ENCODE measurements at places on chromosomes 4 and X.

GRCh38 chr4:83153417-83153816 lies 38.9 kb upstream of the PLAC8 start:
- no peak for DNase-seq

DNA sequence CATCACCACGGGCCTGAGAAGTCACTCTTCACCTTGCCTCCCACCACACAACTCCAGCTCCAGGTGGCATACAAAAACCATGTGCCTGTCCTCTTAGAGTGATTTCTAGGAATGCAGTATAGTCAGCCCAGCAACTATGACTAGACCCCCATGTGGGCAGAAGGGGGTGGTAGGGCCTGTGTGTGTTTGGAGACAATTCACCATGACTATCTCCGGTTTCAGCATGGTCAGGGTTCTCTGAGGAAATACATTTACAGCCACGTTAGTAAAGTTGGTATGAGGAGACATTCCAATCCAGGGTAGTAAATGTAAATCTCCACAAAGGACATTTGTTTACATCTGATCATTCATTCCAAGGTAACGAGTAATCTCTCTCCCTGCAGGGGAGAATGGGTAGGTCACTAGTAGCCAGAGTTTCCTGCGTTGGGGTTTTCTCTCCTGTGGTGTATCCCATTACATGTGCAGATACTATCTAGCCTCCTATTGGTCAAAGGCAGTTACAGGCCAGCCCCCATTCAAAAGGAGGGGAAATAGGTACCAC lies 4.2 kb upstream of the MTMR1 start:
- DNase-seq, result no peak

- peak; percentile 51 for DNase-seq
Observed at GRCh38 chr4:155353923-155354540, 22.7 kb downstream of the MAP9 start.

- DNase-seq, result peak; percentile 12
Observed at GRCh38 chrX:85244450-85245211, 840 bp downstream of the ZNF711 start.

- no peak for DNase-seq
Observed at GRCh38 chrX:23578079-23578478, 89.2 kb upstream of the PRDX4 start.

- DNase-seq, result no peak
Observed at GRCh38 chrX:153750127-153750774, 13.8 kb upstream of the PLXNB3 start.

GRCh38 chrX:38618180-38618579 lies 56.8 kb downstream of the TSPAN7 start:
- no peak for DNase-seq

DNA sequence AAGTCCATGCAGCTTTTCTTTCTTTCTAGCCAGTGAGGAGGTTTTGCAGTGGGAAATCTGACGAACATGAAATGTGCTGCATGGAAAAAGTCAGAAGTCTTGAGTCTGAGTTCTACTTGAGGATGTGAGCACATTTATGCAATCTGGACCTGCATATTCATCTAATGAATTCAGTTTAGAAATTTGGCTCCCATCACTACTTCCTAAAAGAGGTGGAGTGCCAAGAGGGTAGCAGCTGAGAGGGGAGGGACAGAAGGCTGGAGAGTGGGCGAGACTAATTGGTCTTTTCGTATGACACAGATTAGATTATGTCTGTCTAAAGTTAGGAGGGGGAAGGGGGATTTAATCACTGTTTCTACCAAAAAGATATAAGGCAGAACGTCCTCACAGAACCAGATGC lies 535.9 kb downstream of the IQCM start:
- DNase-seq, result no peak

- no peak for DNase-seq
Observed at GRCh38 chr4:7166981-7167700, 25.2 kb upstream of the SORCS2 start.

- no peak for DNase-seq
Observed at GRCh38 chr4:144666539-144667175, 20.7 kb downstream of the HHIP start.

DNA sequence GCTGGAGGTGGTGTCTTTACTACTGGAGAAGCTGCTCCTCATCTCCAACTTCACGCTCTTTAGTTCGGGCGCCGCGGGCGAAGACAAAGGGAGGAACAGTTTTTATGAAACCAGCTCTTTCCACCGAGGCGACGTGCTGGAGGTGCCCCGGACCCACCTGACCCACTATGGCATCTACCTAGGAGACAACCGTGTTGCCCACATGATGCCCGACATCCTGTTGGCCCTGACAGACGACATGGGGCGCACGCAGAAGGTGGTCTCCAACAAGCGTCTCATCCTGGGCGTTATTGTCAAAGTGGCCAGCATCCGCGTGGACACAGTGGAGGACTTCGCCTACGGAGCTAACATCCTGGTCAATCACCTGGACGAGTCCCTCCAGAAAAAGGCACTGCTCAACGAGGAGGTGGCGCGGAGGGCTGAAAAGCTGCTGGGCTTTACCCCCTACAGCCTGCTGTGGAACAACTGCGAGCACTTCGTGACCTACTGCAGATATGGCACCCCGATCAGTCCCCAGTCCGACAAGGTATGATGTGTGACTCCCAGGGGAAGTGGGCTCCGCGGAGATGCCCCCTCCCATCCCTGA lies 634 bp downstream of the LRAT start:
- no peak for DNase-seq

- DNase-seq, result no peak
Observed at GRCh38 chr4:102736636-102737549, 23.9 kb downstream of the MANBA start.

- no peak for DNase-seq
Observed at GRCh38 chr4:30265716-30266115, 454.5 kb upstream of the PCDH7 start.

DNA sequence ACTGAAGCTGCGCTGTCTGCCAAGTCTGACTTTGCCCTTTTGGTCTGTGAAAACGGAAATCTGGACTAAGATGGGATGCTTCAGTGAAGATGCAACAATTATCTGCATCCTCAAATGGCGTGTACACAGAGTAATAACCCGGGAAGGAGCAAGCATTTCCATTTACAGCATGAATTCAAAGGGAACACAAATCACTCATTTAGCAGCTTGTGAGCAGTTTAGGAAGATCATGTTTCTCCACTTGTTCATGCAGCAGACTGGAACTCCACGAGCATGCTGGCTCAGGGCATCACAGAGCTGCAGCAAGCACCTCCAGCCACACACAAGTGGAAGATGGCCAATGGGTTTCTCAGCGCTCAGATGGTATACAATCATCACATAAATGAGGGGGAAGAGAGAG lies 175.5 kb downstream of the NLGN4X start:
- no peak for DNase-seq

GRCh38 chrX:153869473-153870287 lies 16.3 kb downstream of the L1CAM start:
- no peak for DNase-seq

DNA sequence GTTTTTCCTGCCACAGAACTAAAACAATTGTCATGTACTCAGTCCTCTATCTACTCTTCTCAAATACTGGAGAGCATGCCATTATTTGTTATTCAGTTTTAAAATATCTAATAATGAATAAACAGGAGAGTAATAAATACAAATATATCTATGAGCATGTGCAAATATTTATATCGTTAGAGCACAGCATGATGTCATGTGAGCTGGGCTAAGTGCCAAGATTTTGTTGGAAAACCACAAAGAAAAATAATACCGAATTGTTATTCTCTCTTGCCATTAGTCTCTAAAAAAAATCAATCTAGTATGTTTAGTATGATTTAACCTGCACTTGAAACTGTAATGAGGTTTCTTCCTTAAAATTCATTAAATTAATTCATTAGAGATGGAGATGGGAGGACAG lies 97.3 kb downstream of the DDX60 start:
- no peak for DNase-seq

- peak; percentile 30 for DNase-seq
Observed at GRCh38 chr4:140092094-140092851, 61.7 kb downstream of the MAML3 start.

GRCh38 chr4:45324455-45325417 lies 598.4 kb upstream of the GNPDA2 start:
- DNase-seq, result no peak

- DNase-seq, result no peak
Observed at GRCh38 chr4:168711197-168712140, 214.6 kb downstream of the PALLD start.

GRCh38 chrX:148610328-148610698 lies 109.9 kb downstream of the AFF2 start:
- DNase-seq, result no peak

- DNase-seq, result no peak
Observed at GRCh38 chrX:121128925-121129877, 81.8 kb downstream of the GLUD2 start.

DNA sequence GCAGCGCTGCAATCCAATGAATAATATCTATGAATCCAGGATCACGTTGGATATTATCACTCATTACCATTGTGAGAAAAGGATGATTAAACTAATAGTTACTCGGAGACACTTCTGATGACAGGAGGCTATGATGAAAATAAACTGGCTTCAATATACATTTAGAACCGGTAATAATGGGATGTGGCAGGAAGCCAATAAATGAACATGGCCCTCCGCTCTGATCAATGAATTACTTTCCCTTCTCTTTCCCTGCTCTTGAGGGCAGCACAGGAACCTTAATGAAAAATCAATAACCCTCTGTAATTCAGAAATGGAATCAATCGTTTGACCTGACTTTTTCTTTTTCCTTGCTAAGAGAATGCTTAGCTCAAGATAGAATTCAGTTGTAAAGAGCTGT lies 103.9 kb upstream of the PAQR3 start:
- no peak for DNase-seq

DNA sequence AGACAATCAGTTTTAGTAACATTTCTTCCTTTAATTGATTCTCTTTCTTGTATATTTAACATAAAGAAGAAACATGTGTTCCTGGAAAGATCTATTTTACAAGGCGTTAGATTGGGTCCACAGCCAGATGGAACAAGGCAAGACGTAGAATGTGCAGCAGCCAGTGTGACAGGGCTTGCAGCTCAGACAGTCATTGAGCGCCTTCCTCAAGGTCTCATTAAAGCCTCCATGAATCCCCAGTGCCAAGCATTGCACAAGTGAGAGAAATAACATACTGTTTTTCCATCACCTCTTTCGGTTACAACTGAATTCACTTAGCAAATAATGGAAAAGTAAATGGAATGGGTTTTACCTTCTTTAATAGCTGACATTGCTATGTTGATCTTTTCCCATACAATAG lies 292.5 kb downstream of the USP46 start:
- no peak for DNase-seq

DNA sequence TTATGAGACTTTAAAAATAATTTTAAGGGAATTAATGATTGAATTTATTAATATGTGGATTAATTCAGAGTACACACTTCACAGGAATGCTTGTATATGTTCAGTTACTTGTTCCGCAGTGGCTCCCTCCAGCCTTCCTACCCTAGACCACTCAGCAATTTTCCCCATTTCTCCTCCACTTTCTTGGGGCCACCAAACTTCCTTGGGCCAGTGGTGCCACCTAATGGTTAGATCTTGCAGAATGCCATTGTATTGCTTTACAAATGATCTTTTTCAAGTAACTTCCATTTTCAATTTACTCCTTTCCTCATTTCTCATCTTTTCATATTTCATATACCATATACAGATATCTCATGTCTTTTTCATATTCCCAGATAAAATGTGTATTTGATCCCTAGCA lies 3.6 kb upstream of the RNF175 start:
- DNase-seq, result peak; percentile 19

- no peak for DNase-seq
Observed at GRCh38 chrX:136185401-136186022, 38.2 kb downstream of the FHL1 start.

- no peak for DNase-seq
Observed at GRCh38 chr4:23877758-23878229, 12.1 kb downstream of the PPARGC1A start.

GRCh38 chrX:102846544-102847236 lies 90.4 kb upstream of the RAB40AL start:
- DNase-seq, result no peak

DNA sequence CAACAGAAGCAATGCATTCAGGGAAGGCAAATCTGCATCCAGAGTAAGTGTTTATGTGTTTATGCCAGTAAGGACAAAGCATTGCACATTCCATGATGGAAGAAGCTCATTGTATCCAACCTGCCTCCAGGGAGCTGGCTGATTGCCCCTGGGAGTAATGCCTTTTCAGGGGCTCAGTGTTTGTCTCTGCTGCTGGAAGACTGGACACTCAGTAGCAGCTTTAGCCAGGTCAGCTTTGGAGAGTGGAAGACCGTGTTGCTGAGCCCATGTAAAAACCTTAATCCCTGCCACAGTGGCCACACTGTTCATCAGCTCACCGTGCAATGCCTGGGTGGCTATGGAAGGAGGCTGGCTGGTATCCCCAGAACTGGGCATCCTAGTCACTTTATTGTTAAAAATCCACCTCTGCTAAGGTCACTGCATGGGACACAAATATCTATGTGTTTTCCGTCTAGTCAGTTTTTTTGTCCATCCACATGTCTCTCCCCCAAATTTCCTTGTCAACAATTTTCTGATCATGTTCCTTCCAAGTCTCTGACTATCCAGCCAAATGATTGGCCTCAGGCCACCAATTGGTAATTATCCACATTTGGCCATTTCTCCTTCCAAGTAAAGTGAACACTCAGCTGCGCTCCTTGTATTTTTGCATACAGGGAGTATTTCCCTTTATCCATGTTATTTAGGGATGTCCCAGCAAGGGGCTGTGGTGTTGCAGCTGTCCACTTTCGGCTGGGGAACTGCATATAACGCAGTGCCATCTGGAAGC lies 2044.5 kb upstream of the AGA start:
- no peak for DNase-seq

DNA sequence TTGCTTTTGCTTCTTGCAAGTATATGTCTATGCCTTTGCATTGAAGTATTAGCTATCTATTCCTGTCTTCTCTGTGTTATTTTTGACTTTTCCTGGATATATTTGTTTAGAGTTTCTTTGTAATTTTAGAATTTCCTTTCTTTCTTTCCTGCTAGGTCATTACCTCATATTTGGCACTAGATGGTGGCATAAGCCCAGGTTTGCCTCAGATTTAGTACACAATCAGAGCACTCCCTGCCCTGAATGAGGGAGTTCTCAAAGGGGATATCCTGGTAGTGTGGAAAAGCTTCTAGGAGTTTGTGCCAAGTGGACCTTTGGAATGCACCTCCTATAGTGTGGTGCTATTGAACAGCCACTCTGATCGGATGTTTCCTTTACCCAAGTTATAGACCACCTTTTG lies 181.6 kb downstream of the UGT8 start:
- no peak for DNase-seq

DNA sequence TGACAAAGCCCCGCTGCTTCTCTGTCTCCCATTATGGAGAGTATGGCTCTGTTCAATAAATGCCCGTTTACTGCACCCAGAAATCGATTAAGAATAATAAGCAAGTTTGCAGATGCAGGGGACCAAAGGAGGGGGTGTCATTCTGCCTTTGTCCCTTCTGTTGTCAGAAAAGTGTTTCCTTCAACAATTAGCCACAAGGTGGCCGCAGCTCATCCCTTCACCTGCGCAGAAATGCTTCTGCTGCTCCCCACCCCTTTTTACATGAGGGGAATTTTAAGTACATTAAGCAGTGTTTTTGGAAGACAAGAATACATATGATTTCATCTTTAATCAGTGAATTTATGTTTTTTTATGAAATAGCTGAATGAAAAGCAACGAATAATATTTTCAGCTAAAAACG lies 175.6 kb upstream of the ARX start:
- DNase-seq, result no peak

- no peak for DNase-seq
Observed at GRCh38 chr4:98639108-98639507, 19.3 kb downstream of the TSPAN5 start.

GRCh38 chr4:113560579-113560978 lies 201.0 kb downstream of the CAMK2D start:
- DNase-seq, result no peak

Measured in activated T-cell treated with anti-CD3 and anti-CD28 coated beads, Interleukin-2, amount 50 U/mL, for 72 hours (primary cell).